NAMALWA (cell line): ENCODE measurements at places on chromosomes 3 and 15.

GRCh38 chr3:56930706-56931105, 129.0 kb upstream of the ARHGEF3 start:
- no peak for DNase-seq

DNA sequence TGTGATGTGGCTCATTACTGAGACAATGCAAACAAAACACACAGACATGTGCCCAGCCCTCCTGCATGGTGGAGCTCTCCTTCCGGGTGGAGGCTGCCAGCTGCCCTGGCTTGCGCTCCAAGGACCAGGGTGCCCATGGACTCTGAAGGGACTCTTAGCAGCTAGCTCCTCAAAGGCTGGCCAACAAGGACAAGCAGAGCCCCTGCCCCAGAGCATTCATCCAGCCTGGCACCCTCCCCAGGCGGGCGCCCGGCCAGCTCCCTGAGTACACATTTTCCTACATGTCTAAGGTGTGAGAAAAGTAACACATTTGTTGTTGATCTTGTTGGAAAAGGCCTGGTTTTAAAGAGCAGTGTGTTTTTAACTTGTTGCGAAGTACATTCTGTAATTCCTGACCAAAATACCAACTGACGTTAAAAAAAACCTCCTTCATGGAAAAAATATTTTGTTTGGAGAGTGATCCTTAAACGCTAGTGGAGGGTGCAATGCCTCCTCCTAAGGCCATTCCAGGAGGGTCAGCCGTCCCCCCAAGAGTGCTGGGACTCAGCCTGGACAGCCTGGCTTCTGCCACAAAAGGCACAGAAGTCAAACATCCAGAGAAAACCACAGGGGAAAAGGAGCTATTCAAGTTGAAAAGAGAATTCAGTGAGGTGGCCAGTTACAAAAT, 86.9 kb downstream of the KLF15 start:
- no peak for DNase-seq

GRCh38 chr3:29568355-29568754, 287.5 kb downstream of the RBMS3 start:
- no peak for DNase-seq

DNA sequence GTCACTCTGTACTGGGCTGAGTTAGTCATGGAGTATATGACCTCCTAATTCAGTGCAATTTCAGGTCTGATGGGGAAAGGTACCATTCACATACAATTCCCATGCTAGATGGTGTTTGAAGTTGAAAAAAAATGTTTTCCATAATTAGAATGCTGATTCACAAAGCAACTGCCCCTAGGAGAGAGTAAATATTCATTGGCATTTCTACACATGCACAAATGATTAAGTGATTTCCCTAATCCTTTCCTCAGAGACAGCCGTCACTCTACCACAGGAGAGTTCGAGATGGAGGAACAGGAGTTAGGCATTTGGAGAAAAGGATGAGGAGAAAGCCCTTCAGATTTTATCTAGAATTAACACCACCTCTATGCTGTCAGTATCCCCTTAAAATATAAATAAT, 32.5 kb downstream of the GADL1 start:
- DNase-seq = no peak

DNA sequence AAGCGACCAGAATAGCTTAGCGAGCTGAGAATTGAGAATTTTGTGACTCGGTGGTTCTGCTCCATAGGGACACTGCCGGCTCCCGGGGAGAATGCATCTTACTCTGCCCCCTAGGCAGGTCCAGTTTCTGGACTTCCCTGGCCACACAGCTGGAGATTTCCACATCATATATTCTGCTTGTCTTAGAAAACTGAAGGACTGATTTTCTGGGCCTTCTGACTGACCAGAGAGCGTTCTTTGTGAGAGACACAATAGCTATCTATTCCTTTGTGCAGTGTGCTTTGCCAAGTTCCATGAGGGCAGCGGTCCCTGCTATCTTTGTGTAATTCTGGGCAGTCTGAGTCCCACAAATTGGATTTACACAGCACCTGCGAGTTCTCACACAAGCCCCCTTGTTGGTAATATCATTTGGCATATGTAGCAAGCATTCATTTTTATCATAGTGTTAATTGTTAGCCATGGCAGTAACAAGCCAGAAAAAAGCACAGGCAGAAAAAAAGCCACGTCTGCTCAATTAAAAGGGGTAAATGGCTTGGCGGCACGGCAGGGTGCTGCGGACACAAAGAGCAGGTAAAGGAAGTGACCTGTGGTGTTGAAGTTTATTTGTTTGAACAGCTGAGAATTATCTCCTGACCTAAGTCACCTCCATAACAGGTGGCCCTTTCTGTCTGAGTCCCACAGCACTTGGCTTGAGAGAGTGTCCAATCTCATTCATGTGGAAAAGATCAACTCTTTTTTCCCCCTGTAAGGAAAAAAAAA, 688.7 kb downstream of the TUSC7 start:
- no peak for DNase-seq

DNA sequence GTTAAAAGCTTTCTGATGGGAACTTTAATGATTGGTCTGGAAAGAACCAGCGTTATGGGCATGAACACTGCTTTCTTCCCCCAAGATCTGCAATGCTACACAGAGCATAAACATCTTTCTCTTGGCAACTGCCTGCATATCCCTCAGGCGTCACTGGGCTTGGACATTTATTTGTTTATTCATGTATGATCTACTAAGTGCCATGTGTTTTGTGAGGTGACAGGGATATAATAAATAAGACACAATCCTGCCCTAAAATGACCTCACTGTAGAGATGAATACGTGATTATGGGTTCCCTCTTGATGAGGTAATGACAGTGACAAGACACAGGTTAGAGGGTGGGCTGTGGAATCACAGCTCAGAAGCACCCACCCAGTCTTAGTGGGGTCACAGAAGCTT, 485.3 kb downstream of the PDCD6IP start:
- no peak for DNase-seq

DNA sequence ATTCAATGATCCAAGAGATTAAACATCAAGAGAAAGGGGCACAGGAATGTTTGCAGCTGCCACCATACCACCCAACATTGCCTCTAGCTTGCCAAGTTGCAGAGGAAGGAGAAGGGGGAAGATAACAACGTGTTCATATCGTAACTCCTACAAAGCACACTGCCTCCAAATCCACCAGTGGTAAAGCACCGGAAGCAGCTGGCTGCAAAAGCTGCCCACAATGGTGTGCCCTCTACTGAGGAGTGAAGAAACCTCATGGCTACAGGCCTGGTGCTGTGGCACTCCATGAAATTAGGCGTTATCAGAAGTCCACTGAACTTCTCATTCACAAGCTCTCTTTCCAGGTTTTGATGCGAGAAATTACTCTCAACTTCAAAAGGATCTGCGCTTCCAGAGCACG, 263.9 kb upstream of the STT3B start:
- DNase-seq = no peak

DNA sequence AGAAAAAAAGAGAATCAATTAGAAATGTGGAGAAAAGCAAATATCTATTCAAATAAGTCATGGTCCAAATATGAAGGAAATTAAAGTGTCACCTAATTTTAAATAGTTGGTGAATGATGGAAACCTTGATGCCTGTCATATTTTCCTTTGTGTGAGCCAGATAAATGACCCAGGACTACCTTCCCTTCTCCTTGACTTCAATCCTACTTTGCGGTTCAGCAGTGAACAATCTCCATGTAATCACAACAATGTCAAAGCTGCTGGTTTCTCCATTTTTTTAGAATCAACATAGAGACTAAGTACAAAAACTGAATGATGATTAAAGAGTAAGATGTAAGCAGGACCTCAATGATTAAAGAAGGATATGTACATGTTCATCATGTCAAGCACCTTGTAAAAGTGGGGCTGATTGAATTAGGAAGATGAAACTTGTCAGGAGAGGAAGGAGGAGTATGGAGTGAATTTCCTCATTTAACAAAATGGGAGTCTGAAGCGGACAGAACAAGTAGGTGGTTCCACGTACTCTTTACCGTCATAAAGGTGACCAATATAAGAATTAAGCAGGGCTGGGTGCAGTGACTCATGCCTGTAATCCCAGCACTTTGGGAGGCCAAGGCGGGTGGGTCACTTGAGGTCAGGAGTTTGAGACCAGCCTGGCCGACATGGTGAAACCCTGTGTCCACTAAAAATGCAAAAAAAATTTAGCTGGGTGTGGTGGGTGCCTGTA, 43.1 kb downstream of the TRPM1 start:
- no peak for DNase-seq

GRCh38 chr3:197353001-197353866, 54.8 kb upstream of the DLG1 start:
- DNase-seq = no peak

- DNase-seq = no peak
These were observed 43.1 kb downstream of the AMOTL2 start for GRCh38 chr3:134330883-134331810.

GRCh38 chr15:92165001-92165346, 228.7 kb upstream of the ST8SIA2 start:
- no peak for DNase-seq
